HFF-Myc (cell line): ENCODE measurements at places on chromosomes 2 and 18.

GRCh38 chr18:44592639-44593038 lies 88.0 kb upstream of the SETBP1 start:
- no peak for DNase-seq

DNA sequence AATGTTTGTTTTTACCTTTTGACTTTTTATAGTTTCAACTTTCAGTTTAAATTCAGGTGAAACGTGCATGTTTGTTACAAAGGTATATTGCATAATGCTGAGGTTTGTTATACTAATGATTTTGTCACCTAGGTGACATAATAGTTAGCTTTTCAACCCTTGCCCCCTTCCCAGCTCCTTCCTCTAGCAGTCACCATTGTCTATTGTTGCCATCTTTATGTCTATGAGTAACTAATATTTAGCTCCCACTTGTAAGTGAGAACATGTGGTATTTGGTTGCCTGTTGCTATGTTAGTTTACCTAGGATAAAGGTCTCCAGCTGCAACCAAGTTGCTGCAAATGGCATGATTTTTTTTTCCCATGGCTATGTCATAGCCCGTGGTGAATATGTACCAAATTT lies 322.3 kb upstream of the SETBP1 start:
- no peak for DNase-seq

DNA sequence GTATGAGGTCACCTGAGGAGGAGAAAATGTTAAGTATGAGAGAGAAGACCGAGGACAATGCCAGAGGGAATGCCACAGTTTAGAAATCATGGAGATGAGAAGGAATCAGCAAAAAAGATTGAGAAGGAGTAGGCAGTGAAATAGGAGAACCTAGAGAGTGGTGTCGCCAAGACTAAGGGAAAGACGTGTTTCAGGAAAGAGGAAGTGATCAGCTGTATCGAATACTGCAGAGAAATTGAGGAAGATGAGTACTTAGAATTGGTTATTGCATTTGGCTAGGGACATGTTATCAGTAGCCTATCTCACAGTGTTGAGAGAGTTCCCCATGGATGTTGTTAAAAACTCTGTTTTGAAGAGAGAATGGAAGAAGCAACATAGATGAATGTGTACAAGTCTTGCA lies 112.3 kb downstream of the GALNT1 start:
- DNase-seq: no peak

DNA sequence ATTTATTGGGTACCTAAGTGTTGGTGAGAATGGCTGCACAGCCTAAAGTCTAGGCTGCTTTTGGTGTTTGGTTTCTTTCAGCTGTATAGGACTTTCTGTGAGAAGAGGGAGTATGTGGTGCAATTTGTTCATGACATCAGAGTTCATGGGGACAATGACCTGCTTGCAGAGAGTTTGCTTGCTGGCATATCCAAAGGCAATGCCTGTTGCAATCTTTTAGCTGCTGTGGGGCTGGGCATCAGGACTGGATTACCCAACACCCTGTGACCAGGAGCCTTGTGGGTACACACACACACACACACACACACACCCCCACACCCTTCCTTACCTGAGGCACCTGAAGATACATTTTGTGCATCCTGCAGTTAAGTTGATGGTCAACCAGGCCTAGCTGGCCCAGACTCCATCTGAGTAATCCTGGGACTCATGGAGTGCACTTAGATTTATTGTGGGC lies 68.4 kb downstream of the LIPG start:
- DNase-seq: no peak

DNA sequence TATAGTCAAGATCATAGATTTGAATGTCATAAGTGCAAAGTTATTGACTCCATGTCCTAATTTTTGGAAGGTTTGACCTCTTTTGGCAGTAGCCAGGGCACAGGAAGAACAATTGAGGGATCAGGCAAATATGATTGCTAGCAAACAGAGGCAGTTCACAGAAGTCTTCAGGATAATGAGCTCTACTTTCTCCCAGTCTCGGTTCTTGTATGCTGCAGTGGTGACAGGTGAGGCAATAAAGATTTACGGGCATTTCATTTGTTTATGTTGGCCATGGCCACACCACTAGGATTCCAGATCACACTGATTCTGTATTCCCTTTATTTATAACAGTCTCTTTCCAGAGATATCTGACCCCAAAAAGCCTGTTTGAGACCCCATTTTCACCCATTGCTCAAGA lies 137.5 kb downstream of the UBR3 start:
- no peak for DNase-seq

DNA sequence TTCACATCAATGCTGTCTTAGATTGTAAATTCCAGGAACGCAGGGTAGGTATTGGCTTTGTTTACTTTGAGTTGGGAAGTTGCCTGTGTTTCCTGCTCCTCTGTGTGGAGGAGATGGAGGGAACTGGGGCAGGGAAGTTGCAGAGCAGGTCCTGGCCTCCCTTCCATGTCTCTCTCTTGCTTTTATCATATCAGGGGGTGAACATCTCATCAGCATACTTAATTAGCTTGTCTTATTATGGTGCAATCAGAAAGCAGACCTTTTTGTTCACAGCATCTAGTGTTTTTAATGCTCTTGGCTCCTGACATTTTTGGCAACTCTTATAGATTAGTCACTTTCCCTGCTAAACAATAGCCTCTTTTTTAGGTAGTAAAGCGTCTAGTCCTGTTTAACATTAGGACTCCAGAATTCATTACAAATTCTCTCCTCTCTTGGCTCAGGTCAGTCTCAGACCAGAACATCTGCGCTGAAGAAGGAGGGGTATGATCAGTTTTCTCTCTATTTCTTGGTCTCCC lies 11.5 kb upstream of the DIPK1C start:
- DNase-seq: no peak

- no peak for DNase-seq
These were observed 19.4 kb upstream of the TTC39C start for GRCh38 chr18:23995180-23995579.

DNA sequence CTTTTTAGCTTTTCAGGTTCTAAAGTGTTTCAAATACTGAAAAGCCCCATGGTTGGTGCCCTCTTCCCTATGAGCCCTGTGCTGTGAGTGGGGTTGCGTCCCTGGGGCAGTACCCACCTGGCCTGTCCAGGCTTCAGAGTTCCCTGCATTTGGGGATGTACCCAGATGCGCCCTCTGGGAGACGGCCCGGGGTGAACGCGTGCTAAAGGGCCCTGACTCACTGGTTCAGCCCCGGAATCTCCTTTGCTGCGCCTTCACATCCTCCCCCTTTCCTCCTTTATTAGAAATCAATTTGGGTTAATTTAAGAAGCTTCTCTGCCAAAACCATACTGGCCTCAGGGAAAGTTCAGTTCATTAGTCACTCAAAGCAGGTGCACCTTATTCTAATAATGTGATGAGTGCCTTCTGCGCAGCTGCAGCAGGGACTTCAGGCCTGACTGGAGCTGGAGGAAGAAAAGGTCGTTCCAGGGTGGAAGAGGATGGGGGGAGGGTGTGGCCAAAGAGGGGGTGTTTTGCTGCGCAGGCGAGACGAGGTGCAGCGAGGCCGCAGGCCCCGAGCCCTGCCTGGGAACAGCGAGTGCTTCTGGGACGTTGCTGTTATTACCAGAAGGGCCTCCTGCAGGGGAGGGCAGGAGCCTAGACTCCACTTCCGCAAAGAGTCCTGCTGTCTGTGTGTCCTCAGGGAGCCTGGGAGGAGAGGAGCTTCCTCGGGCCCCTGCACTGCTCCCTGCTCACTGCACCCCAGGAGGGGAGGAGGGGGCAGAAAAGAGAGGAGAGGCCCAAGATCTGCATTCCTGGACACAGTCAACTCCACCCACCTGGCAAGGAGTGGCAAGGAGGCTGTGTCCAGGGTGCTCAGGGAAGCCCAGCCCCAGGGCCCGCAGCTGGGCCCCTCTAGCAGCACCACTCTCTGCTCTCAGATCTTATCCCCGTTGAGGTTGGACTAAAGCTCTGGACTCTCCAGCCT lies 223.2 kb upstream of the PXDN start:
- no peak for DNase-seq

DNA sequence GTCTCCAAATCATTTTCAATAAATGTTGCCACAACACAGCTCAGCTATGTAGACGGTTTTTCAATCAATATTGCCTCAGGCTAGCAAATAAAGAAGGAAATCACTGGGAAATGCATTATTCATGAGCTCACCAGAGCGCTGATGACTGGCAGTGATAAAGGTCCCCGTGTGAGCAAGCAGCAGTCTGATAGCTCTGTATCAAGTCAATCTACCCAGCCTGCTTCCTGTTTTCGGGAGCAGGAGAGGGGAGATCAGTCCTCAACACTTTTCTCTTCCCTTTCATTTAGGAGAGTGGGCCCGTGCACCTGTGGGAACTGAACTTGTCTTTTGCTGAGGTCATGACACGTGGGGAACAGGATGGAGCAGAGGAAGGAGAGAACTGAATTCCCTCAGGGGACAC lies 253.9 kb upstream of the SIX2 start:
- no peak for DNase-seq

- DNase-seq: no peak
These were observed 136.4 kb downstream of the HDAC4 start for GRCh38 chr2:239264492-239264837.

GRCh38 chr2:186017278-186017677 lies 278.7 kb downstream of the FSIP2 start:
- DNase-seq: no peak

GRCh38 chr2:19673213-19673791 lies 228.5 kb downstream of the TTC32 start:
- DNase-seq: no peak

DNA sequence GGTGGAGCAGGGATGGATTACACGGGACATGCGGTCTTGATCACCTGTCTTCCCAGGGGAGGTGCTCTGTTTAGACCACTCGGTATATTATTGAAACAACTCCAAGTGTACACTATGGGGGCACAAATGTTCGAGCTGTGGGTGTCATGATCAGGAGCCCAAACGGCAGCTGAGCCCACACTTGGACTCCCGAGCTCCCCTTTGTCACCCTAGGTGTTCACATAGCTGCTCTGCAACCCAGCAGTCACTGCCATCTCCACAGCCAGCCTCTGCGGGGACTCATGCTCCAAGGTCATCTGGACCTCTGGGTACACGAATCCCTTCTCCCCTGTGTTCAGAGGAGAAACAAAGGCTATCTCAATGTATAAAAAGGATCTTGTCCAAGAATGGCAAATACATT lies 46.0 kb downstream of the CAPN13 start:
- DNase-seq: no peak

DNA sequence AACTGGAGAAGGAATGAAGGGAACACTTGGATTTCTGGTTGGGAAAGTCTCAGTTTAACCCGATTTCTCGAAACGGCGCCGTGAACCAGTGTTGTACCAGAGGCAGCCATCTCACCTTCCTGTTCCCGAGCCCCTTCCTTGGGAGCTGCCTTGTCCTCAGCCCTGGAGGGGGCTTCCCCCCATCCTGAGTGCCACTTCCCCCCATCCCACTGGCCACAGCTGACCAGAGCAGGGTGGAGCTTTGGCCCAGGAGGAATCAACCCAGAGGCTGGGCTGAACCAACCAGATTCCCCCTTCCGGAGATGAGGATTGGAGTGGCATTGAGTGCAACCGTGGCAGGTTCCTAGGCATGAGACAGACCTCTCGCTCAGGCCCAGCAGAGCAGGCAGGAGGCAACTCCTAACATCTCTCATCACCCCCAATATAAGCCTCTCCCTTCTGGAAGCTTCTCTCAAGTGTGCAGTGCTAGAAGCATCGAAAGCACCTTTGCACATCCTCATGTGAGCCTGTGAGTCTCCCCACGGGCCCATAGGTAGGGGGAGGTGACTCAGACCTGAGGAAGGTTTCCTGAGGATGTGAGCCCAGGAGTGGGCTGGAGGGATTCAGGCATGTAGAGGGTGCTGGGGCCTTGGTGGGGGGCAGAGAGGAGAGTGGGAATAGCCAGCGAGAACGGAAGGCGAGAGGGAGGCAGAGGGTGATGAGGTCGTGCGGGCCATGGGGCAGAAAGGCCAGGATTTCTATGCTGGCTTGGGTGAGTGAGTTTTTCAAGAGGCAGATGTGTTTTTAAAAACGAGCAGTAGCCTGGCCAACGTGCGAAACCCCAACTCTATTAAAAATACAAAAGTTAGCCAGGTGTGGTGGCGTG lies 11.9 kb downstream of the NGEF start:
- no peak for DNase-seq

DNA sequence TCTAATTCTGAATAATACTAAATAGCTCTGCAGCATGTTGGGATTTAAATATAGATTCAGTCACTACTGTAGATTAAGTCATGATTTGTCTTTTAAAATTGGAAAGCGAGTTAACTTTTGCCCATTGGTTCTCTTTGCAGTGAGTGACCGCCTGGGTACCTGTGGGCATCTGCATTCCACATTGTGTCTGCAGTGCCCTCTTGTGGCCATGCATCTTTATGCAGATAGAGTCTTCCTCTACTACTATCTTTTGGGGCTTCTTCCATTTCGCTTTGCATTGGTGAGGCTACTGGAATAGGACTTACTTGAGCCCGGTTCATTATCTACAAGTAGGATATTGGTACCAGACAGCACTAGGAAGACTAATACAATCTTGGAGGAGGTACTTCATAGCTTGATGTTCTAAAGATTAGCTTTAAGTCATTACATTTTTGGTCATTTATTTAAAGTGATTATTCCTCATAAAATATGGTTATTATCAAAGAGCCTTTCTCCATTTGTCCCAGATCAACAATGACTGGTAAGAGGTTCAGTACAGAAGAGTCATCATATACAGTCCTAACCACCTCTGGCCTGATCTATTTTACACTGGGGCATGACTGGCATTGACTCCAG lies 203.0 kb downstream of the SOCS6 start:
- DNase-seq: peak; percentile 14

- DNase-seq: peak; percentile 32
These were observed 168.2 kb downstream of the KCNS3 start for GRCh38 chr2:18046558-18047212.

DNA sequence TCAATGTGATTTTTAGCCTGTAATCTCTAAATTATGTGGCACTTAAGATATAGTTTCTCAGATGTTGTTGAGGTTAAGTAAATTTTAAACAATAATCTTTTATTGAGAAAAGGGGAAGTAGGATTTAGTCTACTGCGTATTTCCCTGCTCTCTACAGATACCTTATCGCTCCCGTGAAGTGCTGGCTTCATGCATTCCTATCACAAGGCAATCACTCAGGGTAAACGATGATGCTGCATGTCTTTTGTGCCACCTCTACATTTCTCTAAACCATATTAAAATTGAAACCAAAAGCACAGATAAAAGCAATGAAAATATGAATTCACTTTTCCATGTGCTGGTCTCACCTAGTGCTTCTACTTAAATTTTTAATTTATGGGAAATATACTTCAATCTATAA lies 14.4 kb upstream of the RPE start:
- no peak for DNase-seq
